NCI-H1930 (cell line): ENCODE measurements at places on chromosomes 3 and 15.

- no peak for DNase-seq
Observed at GRCh38 chr15:101445562-101446517, 43.7 kb downstream of the PCSK6 start.

GRCh38 chr15:77004189-77004588 lies 9.3 kb downstream of the PSTPIP1 start:
- no peak for DNase-seq

- DNase-seq, result no peak
Observed at GRCh38 chr3:28586325-28586724, 237.7 kb upstream of the AZI2 start.

DNA sequence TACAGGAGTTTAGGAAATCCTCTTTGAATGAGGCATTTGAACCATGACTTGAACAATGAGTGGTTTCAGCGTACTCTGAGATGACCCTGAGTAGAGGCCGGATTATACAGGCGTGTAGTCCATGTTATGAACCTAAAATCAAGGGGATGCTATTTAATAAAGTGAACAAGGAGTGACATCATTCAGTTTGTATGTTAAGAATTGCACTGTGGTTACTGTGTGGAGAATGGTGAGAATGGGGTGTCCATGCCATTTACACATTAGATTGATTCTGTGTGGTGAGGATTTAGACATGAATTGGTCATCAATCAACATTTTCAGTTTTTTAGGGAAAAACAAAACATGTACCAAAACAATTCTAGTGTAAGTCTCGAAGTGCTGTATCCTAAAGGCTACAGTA lies 65.8 kb downstream of the TPRG1 start:
- DNase-seq, result no peak

DNA sequence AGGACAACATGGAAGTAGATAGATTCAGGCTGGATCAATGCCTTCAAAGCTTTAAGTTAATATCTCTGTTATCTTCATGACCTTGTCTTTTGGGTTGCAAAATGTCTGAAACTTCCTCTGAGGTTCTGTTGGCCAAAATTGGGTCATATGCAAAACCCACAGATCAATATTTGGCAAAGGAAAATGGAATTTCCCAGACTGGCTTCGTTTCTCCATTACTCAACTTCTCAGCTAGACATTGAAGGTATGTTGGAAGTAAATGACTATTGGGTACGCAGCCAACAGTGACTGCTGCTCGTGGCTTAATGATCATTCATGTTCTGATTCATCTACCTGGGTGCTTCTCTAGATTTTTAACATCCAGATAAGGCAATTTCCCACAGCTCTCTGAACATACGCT lies 675.4 kb upstream of the SGO1 start:
- no peak for DNase-seq

DNA sequence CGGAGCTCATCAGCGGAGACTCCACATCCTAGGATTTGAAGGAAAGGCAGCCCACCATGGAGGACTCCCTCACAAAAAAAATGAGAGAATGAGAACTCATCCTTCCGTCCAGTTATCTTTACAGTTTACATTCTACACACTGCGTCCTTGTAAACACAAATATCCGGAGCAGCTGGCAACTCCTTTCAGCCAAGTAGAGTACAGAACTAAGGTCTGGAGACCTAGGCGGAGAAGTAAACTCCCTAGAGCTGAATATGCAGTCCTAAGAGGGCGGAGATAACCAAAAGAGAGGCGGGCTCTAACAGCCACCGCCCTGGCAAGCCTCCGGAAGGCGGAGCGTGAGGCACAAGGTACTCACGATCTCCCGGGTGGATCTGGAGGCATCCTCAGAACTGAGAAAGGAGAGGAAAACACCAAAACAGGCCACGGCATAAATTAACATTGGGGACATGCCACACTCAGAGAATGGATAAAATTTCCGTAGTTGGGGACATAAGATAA lies 924 bp upstream of the SIN3A start:
- peak; percentile 27 for DNase-seq

DNA sequence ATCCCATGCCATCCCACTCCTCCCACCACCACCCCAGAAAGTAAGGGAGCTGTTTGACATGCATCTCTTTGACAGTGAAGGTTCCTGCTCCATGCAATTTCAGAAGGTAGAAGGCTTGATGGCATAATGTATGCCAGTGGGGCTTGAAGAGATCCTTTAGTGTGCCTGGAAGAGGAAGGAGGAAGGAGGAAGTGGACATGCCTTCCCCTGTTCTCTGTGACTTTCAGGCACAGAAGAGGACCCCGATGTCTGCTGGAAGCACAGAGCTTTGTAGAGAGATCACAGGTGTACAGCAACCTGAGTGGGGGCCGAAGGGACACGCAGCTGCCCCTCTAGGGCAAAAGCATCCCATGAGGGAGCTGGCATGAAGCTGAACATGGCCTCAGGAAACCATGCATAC lies 171.6 kb downstream of the CD47 start:
- no peak for DNase-seq

DNA sequence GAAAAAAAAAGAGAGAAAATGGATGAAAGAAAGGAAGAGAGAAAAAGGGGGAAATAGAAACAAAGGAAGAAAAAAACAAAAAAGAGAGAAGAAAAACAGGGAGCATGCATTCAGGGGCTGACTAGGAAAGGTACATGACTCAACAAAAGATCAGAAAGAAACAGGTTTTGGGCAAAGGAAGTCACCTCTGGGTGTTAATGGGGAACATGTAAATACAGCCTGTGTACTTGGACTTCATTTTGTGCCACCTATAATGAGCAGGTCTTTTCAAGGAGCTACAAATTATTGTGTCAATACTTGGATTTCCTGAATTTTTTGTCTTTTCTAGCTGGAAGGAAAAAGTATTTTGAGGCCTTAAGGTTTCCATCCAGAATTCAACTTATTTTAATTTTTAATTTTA lies 53.4 kb upstream of the CCDC50 start:
- DNase-seq, result no peak

- no peak for DNase-seq
Observed at GRCh38 chr15:32987067-32987466, 207.4 kb downstream of the FMN1 start.

DNA sequence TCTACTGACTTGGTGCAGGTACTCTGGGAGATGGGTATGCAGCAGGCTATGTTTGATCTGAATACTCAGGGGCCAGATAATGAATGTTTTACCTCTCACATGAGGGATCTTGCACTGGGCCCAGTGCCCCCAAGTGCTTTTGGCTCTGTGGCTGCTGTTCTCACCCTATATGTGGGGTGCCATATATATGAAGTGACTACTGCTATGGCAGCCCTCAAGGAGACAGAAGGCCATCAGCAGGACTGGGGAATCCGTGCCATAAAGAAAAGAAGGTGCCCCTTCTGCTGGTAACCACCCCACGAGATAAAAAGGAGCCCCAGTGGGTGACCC lies 302.1 kb downstream of the ZPLD1 start:
- DNase-seq, result no peak

DNA sequence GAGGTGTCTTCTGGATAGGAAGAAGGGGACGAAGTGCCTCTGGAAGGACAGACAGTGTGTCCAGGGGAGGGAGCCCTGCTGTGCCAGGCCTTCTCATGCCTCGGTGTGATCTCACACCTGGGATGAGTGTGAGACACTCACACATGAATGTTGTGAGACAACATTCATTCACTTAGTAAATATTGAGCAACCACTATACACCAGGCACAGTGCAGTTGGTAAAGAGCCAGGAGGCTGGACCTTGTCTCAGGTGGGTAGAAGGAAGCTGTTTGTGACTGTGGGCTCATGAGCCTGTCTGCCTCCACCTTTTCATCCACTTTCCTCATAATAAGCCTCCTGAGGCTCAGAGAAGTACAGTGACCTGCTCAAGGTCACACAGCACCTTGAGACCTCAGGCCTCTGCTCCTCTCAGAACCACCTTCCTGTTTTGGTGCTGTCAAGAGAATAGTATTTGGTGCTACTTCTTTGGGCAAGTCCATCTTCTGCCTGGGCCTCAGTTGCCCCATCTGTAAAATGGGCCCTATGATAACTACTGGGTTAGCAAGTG lies 20.9 kb downstream of the SLC6A6 start:
- no peak for DNase-seq

DNA sequence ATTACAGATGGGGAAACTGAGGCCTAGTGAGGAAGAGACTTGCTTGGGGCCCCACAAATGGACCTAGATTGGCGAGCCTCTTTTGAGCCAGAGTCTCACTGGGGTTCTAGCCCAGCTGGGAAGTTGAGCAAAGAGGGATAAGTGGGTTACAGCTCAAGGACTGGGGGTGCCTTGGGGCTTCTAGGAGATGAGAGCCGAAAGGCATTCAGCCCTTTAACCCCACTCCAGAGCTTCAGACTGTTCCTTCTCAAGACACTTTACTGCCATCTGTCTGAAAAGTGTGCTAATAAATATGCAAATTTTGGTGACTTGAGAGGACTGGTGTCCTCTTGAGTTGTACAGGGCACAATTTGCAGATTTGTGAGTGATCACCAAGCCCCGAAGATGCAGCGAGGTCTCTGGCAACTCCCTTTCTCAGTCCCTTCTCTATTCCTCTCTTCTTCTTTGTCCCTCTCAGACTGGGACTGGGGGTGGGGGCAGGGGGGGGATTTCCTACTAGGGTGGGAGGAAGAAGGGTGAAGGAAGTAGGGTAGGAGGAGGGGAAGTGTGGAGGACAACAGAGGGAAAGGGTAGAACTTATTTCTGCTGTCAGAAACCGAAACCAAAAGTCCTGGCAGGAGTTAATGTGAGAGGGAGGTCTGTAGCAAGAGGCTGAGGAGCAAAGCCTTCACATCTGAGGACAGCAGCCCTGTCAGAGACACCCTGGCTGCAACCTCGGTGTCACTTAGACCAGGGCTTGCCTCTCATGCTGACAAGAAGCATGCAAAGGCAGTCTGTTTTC lies 16.2 kb upstream of the ANKDD1A start:
- DNase-seq, result no peak

GRCh38 chr3:58754074-58754473 lies 87.5 kb upstream of the FAM3D start:
- DNase-seq, result no peak

DNA sequence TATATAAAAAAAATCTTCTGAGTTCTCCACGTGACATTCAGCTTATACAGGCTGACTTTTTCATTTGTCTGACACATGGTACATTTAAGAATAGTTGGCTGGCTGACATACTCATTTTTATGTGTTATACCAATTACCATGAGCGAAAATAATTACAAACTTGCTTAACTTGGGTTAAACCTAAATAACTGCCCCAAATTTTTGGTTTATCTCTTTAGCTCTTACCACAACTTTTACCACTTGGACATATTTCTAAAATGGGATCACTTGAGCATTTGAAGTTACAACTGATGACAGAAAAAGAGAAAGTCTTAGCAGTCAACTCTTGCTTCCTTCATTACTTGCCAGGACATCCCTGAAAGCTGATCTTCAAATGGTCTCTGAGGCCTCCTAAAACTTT lies 618.1 kb downstream of the RBMS3 start:
- no peak for DNase-seq
